RPMI8226 (cell line): ENCODE measurements at places on chromosomes 7 and 10.

- DNase-seq, result no peak
These were observed 30.6 kb downstream of the CPVL start for GRCh38 chr7:29115753-29116152.

- DNase-seq, result peak; percentile 71
These were observed 4.8 kb downstream of the IMPDH1 start for GRCh38 chr7:128404886-128405470.

GRCh38 chr10:132005147-132005546 is 23.4 kb upstream of the BNIP3 start:
- no peak for DNase-seq

GRCh38 chr7:75844158-75844557 is 30.6 kb upstream of the CCL24 start:
- DNase-seq, result no peak

- no peak for DNase-seq
These were observed 140.1 kb downstream of the DIP2C start for GRCh38 chr10:549391-549790.
